Suprapubic skin (tissue), 4 donors: ENCODE measurements at places on chromosomes 2 and 18.

DNA sequence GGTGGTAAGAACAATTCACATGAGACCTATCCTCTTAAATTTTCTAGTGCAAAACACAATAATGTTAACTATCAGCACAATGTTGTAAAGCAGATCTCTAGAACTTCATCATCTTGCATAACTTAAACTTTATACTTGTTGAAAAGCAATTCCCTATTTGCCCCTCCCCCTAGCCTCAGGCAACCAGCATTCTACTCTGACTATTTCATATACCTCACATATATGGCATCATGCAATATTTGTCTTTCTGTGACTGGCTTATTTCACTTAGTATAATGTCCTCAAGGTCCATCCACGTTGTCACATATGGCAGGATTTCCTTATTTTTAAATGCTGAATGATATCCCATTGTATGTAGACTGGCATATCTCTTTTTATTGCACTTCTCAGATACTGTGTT lies 86.5 kb downstream of the STRADB start:
- DNase-seq = no peak

DNA sequence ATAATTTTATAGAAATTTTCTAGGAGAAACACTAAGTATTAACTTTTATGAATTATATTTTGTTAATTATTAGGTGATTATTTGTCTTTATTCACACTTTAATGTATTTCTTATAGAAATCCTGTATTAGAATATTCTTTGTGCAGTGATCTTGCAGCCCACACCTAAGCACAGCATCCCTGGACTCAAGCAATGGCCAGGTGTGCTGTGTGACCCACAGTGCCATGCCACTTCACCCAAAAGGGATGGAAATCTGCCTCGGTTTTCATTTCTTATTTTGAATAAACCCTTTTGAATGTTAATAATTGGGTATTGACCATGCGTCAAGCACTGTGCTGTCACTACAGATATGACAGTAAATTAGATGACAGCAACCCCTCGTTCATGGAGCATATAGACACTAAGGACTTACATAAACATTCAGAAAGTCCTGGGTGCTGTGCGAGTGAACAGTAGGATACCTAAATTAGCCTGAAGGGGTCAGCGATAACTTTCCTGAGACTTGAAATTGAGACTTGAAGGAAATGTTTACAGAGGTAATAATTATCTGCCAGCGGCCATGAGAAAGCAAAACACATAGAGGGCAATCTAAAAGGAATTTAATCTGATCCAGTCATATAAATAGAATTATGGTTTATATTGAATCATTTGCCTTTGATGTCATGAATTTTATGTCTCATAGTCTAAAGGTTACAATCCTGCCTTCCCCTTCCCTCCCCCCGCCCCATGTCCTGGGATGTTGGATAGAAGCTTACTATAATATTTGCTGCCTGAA lies 52.7 kb upstream of the CALCRL start:
- no peak for DNase-seq

DNA sequence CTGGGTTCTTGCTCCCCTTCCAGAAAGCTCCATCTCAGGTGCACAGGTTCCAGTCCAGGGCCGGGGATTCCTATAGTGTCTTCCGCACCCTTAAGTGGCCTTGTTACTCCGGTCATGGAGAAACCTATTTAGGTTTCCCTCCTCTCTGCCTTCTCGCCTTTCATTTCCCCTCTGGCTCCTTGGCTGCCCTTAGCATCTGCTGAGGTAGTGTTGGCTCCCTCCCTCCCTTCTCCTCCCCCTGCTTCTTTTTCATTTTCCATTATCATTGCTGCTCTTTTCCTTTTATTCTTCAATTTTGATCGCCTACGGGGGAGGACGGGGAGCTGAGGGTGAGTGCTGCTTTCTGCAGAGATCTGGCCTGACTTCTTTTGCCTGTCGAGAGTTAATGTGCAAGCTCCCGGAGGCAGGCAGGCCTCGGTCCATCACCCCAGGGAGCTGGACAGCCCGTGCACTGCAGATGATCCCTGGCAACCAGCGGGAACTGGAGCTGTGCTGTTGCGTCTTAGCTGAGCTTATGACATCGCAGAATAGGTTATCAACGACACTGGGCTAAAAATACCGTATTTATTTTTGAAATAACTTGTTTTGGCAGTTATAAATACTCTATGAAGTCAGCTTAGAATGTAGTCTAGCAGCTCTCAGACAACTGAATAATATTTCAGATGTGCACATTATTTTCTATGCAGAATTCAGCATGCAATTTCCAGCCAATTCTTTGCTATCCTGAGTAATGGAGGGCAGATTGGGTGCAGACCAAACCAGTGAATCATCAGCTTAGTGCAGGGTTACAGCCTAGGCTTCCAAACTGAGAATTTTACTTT lies 141.9 kb downstream of the SLC4A3 start:
- no peak for DNase-seq

DNA sequence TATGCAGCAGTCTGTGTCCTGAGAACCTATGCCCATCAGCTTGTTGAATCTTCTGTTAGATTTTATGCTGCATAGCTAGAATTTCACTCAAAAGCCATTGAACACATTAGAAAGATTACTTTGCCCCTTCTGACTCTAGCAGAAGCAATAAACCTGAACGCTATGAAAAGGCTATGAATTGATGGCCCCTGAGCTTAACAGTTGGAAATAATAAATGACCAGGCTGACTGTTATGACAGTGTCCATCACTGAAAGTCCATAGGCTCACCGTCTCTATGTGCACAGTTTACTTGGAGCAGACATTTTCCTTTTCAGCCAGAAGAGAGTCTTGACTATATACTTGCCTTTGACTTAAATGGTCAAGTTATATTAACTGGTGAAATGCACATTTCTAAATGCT lies 1618.8 kb upstream of the ACVR2A start:
- DNase-seq = no peak

- no peak for DNase-seq
These were observed 271.2 kb downstream of the GLI2 start for GRCh38 chr2:121006743-121007489.

- DNase-seq = no peak
These were observed 58.1 kb downstream of the MAP4K3 start for GRCh38 chr2:39378968-39379367.

DNA sequence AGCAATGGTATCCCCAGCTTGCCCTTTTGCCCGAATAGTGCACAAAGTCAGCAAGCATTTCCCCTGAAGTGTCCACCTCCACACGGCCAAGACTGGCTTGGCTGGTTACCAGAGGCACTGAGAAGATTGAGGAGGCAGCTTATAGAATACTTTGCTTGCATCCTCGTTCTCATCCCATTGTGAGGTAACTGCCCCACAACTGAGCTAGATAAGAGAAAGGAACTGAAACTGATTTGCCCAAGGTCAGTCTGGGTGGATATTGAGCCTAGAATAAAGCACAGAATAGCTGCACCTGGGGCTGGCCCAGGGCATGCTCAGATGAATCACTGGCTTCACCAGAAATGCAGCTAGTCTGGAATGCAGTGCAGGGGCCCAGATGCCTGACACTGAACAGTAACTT lies 32.7 kb upstream of the MAP4K3 start:
- DNase-seq = no peak

- DNase-seq = no peak
These were observed 408.2 kb downstream of the TSN start for GRCh38 chr2:122163617-122164016.

DNA sequence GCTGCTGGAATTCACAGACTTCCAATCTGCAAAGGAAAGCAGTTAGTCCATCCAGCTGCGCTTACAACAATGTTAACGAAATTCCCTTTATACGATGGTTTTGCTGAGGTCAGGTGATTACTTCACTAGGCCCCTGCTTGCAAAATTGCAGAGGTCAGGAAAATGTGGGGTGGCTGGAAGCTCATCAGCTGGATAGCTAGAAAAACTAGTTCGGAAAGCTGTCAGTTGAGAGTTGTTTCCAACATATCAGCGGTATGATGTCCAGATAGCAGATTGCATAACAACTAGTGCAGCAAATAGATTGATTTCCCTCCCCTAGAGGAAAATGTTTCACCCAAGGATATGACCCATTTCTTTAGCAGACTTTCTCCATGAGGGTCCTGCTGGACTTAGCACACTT lies 2021.1 kb upstream of the CELF4 start:
- DNase-seq = no peak

GRCh38 chr2:17682098-17682857 lies 71.3 kb downstream of the SMC6 start:
- no peak for DNase-seq
